HuH-7 (cell line): ENCODE measurements at places on chromosomes 5 and 9.

GRCh38 chr9:35711501-35712428 lies 20.2 kb downstream of the TLN1 start:
- DNase-seq: no peak

- DNase-seq: no peak
These were observed 91.1 kb upstream of the SHISAL2B start for GRCh38 chr5:64599226-64599625.

DNA sequence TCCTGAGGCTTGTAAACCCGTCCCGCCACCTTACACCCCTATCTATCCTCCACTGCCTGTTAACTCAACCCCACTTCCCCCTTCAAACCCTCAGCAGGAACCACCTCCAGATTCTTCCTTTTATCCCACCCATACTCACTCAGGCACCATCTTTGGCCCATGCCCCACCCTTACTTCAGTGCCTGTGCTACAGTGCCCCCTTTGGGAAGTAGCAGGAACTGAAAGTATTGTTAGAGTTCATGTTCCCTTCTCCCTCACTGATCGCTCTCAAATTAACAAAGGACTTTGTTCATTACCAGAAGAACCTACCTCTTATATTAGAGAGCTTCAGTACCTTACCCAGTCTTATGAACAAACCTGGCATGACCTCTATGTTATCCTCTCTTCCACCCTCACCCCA lies 92.2 kb upstream of the MOCS2 start:
- no peak for DNase-seq

GRCh38 chr9:107994648-107995047 lies 505.1 kb upstream of the KLF4 start:
- DNase-seq: no peak

DNA sequence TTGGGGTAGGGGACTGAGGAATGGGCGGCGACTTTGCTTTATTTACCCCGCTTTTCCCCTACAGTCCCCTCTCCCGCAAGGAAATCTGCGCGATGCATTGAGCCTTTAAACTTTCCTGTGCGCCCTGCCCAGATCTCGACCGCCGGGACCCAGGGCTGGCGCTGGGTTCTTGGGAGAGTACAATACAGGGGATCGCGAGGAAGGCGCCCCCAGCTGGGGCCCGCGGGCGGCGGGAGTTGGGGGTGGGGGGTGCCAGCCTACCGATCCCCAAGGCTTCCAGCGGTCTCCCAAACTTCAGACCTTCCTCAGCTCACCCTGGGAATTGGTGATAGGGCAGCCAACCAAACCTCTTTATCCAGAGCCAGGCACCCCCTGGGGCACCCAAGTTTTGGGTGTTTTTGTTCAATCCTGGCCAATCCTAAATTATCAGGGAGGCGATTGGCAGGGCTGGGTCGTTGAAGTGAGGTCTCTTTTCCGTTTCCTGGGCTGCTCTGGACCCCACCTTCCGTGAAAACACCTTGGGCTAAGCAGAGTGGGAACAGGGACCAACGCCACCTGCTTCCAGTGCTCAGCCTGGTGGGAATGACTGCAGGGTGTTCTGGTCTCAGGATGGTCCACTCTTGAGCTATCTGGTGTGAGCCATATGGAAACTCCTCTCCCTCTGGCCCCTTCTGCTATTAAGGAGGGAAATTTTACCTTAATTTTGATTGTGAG lies 51.4 kb upstream of the DAB2IP start:
- DNase-seq: peak; percentile 47

DNA sequence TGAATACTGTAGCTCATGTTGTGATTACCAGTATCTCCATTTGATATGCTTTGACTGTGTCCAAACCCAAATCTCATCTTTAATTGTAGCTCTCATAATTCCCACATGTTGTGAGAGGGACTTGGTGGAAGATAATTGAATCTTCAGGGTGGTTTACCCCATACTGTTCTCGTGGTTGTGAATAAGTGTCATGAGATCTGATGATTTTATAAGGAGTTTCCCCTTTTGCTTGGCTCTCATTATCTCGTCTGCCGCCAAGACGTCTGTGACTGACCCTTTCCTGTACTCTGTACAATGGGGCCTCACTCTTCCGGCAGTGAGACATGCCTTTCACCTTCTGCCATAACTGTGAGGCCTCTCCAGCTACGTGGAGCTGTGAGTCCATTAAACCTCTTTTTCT lies 59.3 kb downstream of the TRIO start:
- DNase-seq: no peak

DNA sequence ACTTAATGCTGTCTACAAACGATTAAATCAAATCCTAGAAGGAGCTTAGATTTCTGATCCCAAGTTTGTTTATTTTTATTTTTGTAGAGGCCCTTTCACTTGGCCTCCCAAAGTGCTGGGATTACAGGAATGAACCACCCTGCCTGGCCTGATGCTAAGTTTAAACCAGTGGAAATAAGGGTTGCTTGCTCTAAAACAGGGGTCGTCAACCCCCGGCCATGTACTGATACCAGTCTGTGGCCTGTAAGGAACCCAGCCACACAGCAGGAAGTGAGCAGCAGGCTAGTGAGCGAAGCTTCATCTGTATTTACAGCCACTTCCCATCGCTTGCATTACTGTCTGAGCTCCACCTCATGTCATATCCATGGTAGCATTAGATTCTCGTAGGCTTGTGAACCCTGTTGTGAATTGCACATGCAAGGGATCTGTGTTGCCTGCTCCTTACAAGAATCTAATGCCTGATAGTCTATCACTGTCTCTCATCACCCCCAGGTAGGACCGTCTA lies 11.4 kb downstream of the TTC1 start:
- DNase-seq: no peak

GRCh38 chr5:141973871-141974595 lies 5.1 kb downstream of the RNF14 start:
- no peak for DNase-seq

DNA sequence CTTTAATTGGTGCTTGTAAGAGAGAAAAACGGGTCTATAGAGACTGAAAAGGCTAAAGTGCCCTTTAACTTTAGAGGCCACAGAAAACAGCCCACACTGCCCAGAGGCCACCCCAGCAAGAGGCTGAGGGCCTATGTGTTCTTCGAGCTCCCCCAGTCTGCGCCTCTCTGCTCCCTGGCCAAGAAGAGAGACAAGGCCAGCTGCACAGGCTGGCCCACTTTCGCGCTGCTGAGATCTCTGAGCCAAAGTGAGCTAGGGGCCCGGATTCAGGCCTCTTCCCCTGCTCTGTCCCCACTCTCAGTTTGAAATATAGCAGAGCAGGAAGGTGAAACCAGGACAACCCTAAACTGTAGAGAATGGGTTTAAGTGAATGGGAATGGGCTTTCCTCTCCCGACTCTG lies 132.0 kb upstream of the TRIM32 start:
- DNase-seq: no peak

- peak; percentile 3 for DNase-seq
These were observed 192.6 kb upstream of the RASA1 start for GRCh38 chr5:87074934-87075541.

- no peak for DNase-seq
These were observed 69.8 kb downstream of the ECPAS start for GRCh38 chr9:111414406-111414805.

GRCh38 chr9:10242255-10242654 lies 370.5 kb downstream of the PTPRD start:
- no peak for DNase-seq

GRCh38 chr9:1179366-1179765 lies 129.2 kb downstream of the DMRT2 start:
- no peak for DNase-seq
